Activated CD8-positive, alpha-beta memory T cell treated with anti-CD3 and anti-CD28 coated beads for 1 hour (primary cell): ENCODE measurements at places on chromosomes 4 and X.

DNA sequence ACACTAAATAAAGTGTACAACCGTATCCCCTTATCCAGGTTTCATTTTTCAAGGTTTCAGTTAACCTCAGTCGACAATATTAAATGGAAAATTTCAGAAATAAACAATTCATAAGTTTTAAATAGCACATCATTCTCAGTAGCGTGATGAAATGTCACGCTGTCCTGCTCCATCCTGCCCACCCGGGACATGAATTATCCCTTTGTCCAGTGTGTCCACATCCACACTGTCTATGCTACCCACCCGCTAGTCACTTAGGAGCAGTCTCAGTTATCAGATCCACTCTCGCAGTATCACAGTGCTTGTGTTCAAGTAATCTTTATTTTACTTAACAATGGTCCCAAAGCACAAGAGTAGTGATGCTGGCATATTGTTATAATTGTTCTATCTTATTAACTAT lies 54.7 kb downstream of the FRYL start:
- DNase-seq = no peak

DNA sequence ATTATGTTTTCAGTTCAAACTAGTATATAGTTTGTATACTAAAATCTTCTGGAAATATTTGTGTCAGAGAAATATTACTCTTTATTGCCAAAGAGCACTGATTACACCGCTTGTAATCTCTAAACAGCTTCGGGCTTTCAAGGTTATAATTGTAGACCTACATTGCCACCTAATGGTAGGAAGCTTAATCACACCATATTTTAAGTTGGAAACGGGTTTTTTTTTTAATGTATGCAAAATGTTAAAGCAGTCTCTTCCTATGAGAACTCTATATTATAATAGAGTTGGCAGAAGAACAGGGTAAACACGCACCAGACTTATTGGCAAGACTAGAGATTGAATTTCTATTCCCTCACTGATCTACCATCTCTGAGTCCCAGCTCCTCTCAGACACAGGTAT lies 19.5 kb upstream of the NFXL1 start:
- no peak for DNase-seq

DNA sequence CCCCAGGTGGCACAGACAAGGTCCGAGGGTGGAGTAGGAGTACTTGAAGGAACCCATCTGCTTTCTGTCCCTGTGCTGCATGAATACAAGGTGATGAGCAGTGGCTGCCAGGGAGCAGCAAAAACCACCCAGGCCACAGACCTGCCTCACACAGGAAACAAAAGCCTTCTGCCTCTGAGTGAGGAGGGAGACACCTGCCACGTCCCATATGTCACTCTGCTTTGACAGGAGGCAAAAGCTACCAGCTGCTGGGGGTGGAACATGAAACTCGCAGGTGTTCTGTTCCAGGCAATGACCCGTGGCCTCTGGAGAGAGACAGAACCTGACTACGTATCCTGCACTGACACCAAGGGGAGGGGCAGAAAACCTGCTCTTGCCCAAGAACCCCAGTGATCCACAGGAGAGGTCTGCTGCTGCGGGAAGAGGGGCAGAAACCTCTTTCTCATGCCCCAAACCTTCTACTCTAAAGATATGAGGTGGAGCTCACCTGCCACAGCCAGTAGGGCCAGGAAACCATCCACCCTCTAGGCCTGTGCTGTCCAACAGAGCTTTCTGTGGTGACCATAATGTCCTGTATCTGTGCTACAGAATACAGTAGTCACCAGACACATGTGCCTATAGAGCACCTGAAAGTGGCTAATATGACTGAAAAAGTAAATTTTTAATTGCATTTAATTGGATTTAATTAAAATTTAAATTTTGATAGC lies 172.9 kb downstream of the PRDM5 start:
- DNase-seq = no peak

- DNase-seq = no peak
Observed at GRCh38 chr4:170581322-170581721, 491.6 kb upstream of the AADAT start.

DNA sequence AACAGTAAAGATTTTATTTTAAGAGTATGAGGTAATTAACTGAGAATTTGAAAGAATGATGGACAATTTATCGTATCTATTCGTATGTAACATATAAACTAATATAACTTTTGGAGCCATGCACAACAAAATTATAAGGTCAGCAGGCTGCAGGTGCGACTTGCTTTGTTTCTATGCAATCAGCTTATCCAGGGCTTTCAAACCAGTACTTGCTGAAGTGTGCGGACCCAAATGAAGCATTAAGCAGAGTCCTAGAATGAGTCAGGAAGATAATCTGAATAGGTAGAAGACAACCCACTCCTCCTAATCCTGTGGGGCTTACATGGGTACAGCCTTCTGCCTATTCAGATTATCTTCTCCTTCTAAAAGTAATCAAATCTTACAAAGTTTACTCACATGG lies 2.1 kb downstream of the NSD2 start:
- no peak for DNase-seq

DNA sequence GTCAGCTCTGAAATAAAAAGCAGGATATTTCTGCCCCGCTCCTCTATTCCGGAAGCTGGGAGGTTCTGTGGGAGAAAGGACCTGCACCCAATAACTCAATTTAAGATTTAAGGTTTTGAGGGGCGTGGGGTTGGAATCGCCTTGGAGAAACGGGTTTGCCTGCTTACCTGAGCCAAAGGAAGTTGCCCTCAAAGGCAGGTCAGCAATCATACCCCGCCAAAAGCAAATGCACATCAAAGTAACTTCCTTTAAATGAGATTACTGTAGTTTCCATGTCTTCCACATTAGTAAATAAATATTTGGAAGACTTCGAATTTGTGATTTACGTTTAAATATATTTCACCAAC lies 978 bp upstream of the HS3ST1 start:
- DNase-seq = no peak

GRCh38 chr4:24042094-24042493 lies 152.2 kb upstream of the PPARGC1A start:
- no peak for DNase-seq
